Mucosa of gallbladder (tissue), 1 donor: ENCODE measurements at places on chromosomes 1 and 21. TPM values are rescaled to one million over a fixed set of nuclear protein-coding genes. Genes with fewer than 3 reads are reported as not detected.

The GPR161 gene
- total RNA-seq: 13.9 TPM

DNA sequence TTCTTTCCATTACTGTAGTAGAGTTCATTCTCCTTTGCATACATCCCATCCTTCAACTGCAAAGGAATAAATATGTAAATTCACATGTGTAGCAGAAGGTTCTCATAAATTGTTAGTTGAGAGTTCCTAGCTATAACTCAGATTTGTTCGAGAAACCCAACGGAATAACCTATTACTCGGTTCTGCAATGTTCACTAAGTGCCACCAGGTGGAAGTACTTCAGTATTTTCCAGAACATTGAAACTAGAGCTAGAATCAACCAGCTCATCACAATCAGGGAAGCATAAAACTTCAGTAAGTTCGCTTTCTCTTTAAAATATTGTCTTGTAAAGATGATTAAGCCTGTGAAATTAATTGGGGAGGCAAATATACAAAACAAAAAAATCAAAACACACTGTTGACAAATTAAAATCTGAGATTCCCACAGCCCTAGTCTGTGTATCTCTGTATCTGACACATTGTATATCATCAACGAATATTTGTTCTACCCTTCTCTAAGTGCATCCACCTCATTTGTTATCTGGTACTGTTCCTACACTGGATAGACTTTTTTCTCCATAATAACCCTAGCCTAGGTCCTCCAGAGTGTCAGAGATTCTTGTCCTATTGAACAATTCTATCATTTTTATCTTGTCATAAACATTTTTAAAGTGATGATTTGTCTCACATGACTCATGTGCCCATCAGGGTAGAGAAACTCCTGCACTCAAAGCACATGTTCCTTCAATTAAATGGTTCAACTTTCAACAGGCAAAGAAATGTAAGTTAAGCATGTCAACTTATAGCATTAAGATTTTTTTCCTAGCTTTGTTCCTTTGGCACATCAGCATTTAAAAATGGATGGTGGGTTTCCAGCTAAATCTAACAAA, 31.9 kb downstream of the MROH9 start:
- DNase-seq: no peak

The CD160 gene
- 0.17 TPM for total RNA-seq

- no peak for DNase-seq
Observed at GRCh38 chr1:68745451-68745850, 248.6 kb upstream of the DEPDC1 start.

The AUNIP gene
- 0.26 TPM for total RNA-seq

- DNase-seq: no peak
Observed at GRCh38 chr1:91148641-91149069, 126.8 kb upstream of the ZNF644 start.

GRCh38 chr1:221439008-221439746, 302.7 kb downstream of the DUSP10 start:
- no peak for DNase-seq

GRCh38 chr1:184665360-184665759, 89.3 kb downstream of the EDEM3 start:
- no peak for DNase-seq
